Kidney glomerular epithelial cell (primary cell): ENCODE measurements at places on chromosomes 5 and 9.

- DNase-seq: no peak
These were observed 41.4 kb downstream of the BICD2 start for GRCh38 chr9:92723299-92723625.

DNA sequence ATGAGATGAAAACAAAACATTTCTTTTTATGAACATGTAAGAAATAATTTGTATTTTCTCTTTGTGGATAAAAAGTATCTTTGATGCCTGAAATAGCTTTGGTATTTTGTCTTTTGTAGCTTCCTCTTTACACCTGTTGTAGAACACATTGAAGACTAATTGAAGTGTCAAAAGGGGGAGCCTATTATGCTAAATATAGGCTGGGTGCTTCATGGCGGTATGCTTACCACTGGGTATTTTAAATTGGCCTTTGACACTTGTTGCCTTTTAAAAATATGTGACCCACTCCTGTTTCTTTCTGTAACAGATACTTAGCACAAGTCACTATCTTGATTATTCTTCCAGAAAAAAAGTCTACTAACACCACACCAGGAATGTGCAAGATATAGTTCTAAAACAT is 226.4 kb downstream of the KIAA0825 start:
- DNase-seq: no peak

DNA sequence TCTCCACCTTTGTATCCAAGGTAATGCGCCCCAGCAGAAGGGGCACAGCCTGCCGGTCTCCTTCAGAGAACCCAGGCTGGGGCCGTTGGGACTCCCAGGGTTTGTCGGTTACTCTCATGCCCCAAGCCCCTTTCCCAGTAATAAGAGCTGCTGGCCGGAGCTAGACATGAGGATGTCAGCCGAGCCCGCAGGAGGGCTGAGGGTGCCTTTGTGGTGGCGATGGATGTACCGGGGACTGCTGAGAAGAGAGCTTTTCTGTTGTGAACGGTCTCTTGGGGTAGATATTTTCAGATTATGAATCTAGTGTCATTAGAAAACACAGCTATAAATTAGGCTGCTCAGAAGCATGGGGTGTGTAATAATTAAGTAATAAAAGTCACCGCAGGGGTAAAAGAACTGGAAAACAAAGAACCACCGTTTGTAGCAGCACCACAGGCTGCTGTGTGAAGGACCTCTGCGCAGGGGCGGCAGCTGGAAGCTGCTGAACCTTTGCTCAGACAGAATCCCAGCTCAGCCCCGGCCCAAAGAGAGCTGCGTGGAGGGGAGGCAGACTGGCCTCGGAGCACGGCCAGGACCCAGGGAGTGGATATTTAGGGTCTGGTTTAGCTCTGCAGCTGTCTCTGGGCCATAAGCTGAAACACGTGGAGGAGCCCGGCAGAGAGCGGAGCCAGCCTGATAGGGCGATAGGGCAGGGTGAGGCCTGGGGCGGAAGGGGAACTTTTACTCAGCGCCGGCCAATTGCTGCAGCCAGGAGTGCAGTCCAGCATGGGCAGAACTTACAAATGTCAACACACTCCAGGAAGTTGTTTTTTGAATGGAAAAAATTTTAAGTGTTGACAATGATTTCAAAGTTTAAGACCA is 50.5 kb upstream of the BARHL1 start:
- no peak for DNase-seq

DNA sequence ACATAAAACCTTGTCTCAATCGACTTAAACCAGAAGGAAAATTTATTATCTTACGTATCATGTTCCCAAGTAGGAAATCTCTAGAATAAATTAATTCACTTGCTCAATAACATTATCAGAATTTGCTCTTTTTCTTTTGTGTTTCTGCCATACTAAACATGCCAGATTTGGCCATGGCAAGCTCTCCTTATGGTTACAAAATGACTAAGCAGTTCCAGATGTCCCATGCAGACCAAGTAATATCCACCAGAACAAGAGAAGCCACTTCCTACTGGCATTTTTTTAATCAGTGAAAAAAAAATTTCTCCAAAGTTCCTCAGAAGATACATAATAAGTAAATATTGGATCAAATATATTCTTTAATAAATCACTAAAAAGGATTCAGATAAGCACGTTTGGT is 25.2 kb upstream of the ADAMTS6 start:
- no peak for DNase-seq

DNA sequence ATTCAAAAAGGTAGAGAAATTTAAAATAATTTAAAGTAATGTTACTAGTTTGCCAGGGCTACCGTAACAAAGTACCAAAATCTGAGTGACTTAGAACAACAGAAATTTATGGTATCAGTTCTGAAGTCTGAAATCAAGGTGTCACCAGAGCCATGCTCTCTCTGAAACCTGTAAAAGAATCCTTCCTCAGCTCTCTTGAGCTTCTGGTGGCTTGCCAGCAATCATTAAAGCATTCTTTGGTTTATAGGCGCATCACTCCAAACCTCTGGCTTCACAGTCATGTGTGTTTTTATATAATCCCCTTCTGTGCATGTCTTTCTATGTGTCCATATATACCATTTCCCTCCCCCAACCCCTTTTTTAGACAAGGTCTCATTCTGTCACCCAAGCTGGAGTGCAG is 220.3 kb downstream of the COX7C start:
- no peak for DNase-seq
